ENCODE measurements at places on chromosomes 12 and 14.

GRCh38 chr14:21498540-21499526, 12.3 kb downstream of the METTL3 start:
- peak; percentile 62 for DNase-seq

- no peak for DNase-seq
Observed at GRCh38 chr14:104382361-104383087, 197.0 kb upstream of the C14orf180 start.

DNA sequence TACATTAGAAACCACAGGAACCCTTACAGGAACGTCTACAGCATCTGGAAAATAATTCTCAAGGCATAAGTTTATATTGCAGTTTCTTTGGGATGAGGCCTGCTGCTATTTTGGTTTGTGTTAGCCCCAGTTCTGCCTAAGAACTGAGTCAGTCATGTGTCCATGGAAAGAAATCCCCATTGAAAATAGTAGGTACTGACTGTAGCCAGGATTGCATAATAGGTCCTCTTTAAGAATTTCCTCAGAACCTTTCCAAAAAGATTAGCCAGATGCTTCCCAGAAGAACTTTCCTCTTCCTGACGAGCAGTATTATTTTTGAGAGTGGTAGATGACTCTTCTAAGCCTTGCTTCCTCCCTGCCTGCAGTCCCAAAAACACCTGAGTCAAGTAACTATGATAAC, 52.6 kb downstream of the RASSF8 start:
- no peak for DNase-seq

DNA sequence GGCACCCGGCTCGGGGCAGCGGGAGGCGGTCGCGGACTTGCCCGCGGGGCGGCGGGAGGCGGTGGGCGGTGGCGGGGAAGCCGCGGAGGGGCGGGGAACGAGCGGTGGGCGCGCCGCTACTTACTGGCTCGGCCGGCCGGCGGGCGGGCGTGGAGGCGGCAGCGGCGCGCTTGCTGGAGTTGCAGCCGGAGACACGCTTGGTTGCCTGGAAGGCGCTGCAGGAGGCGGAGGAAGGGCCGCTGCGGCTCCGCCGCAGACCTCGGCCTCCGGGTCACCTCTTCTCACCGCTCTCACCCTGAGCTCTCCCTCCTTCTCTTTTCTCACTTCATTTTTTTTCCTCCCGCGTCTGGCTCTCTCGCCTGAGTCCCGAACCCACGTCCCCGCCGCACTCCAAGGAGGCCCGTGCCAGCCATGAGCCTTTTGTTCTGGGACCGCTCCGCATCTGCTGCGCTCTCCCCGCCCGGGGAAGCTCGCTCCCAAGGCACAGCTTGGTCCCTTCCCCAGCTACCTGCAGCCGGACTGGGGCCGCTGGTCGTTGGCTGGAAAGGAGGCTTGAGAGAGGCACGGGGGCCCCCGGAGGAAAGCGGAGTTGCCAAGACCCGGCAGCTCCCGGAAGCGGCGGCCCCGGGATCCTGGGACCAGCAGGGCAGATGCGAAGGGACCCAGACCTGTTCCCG, 592 bp upstream of the KCNK10 start:
- no peak for DNase-seq

GRCh38 chr14:101034986-101035385, 131.5 kb upstream of the RTL1 start:
- DNase-seq = no peak

DNA sequence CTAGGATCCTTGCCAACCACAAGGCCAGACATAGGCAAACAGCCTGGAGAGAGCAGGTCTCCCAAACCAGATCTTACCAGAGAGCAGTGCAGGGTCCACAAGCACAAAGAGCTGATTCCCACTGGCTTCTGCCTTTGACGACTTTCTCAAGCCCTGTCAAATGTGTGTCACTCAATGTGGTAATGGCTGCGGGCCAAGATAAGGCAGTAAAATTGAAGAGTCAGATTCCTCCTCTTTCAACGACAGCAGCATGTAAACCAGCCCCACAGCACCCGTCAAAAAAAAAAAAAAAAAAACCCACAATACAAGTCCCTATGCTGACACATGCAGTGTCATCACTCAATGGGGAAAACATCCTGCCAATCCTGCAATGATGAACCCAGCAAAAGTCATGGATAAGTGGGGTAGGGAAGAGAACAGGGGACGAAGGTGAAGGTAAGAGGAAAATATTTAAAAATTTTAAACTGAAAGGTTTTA, at the start of gene STON2:
TSS of gene STON2 (minus strand) at position 123 of the 477 bp plus-strand sequence. CDS start 1,942 bp downstream, outside the sequence.
- DNase-seq = no peak

DNA sequence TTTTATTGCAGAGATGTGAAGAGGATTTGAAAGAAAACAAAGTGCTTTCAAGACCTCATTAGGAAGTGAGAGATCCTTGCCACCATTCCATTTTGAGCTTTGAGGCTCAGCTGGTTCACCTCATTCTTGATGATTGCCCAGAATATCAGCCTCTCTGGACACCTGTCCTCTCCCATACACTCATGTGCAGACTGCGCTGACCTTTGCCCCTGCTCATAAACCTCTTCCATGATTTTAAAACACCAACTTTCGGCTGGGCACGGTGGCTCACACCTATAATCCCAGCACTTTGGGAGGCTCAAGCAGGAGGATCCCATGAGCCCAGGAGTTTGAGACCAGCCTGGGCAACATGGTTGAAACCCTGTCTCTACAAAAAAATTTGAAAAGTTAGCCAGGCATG, 8.9 kb downstream of the COX14 start:
- DNase-seq = no peak

DNA sequence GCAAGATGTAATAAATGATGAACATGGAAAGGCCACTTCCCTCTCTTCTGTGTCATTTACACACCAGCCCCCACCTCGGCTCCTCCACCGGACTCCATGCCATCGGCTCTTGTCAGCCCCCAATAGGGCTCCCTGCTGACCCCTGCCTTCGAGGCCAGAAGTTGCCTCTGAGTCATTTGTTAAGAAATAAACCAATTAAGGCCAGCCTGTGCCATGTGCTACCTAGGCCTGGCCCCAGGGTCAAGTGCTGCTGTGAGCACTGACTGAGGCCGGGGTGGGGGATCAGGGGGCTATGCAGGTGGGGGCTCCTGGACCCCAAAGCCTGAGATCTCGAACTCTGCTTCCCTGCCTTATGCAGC, 53.2 kb downstream of the TESC start:
- no peak for DNase-seq

DNA sequence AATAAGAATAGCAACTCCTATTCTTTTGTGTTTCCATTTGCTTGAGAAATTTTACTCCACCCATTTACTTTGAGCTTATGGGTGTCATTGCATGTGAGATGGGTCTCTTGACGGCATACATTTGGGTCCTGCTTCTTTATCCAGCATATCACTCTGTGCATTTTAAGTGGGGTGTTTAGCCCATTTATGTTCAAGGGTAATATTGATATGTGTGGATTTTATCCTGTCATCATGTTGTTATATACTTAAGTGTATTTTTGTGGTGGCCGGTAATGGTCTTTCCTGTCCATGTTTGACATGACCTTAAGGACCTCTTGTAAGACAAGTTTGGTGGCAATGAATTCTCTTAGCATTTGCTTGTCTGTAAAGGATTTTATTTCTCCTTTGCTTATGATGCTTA, 100.1 kb downstream of the ATP23 start:
- DNase-seq = no peak

DNA sequence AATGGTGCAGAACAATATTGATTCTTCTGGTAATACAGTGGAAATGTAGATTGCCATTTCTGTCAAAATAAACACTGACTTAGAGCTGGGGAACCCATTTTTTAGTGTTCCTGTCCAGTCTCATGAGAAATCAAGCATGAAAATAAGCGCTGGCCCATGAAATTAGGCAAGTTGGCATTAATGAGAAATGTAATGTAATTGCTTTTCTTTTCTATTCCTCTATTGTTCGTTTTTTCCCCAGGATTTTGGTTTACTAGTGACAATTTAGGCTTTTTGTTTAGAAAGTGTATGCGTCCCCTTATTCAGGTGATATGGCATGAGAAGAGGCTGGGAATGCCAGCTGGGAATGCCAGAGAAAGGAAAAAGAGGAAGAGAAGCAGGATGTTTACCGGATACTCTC, 64.4 kb upstream of the KICS2 start:
- DNase-seq = no peak

GRCh38 chr12:98758331-98758730, 113.2 kb downstream of the APAF1 start:
- no peak for DNase-seq

DNA sequence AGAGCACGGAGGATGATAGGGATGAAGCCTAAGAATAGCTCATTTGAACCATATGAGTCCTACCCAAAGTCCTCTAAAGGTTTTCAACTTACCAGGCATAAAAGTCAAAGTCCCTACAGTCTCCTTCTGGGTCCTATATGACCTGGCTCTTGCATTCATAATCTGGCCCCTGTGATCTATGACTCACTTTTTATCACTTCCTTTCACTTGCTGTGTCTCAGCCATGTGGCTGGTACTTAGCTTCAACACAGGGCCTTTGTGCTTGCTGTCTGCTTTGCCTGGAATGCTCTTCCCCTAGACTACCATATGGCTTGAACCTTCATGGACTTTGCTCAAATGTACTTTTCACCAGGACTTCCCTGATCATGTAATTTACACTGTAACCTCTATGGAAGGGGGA, 137.6 kb upstream of the TMTC1 start:
- no peak for DNase-seq

DNA sequence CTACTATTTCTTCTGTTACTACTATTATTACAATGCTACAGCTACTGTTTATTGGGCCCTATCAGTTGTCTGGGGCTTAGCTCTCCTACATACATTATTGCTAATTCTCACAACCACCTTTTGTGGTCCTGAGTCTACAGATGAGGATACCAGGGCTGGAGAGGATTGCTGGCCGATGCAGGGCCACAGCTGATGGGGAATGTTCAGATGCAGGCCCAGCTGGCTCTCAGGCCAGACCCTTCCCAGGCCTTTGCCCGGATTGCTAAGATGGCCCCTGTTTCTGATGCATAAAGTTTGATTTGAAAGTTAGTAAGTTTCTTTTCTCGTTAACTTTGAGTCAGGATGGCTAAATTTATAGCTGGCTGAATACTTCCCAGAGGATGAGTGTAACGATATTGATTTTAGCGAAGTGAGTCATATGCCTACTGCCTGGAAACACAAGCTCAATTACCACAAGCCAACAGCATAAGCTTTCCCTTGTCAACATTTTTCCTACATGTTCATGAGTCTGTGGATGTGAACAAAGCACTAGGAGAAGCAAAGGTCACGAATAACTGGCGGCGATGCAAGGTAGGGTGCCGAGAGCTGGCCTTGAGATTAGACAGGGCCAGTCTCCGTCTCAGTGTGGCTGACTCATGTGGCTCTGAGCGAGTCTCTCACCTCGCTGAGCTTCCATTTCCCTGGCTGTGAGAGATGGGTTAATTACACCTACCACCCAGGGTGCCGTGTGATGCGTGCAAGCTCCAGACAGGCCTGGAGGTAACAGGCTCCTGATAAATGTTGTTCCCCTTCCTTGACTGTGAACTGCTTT, 111.0 kb downstream of the BEGAIN start:
- no peak for DNase-seq

GRCh38 chr14:36056845-36057244, 119.7 kb downstream of the PTCSC3 start:
- DNase-seq = no peak

DNA sequence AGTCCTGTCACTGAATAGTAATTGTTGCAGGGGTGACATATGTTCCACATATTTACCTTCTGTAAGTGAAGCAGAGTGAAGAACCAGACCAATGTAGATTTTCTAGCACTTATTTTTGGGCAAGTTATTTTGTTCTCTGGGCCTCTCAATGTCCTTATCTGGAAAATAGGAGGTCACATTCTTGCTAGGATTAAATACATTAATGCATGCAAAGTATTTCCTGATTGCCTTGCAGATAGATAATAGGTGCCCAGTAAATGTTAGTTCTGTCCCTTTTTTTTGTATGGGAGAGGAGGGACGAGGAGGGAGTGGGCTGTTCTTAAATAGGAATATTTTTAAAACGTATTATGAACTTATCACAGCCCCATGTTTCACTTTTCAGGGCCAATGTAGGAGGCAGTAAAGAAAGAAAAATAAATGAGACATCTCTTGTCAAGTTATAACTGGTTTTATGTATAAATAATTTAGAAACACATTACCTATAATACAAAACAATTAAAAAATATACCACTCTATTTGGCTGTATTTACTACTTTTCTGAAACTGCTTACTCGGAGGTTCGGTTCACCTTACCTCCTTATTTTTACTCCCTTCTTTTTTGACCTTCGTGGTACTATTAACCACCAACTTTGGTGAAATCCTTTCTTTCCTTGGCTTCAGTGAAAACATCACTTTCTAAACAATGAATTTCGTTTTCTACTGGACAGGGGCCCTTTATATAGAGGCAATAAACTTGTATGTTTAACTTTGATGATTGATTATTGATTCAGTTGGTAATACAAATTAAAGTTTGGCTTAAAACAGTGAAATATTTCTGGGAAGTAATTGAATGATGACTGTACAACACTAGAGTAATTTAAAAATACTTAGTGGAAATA, 41.9 kb downstream of the DIP2B start:
- no peak for DNase-seq

DNA sequence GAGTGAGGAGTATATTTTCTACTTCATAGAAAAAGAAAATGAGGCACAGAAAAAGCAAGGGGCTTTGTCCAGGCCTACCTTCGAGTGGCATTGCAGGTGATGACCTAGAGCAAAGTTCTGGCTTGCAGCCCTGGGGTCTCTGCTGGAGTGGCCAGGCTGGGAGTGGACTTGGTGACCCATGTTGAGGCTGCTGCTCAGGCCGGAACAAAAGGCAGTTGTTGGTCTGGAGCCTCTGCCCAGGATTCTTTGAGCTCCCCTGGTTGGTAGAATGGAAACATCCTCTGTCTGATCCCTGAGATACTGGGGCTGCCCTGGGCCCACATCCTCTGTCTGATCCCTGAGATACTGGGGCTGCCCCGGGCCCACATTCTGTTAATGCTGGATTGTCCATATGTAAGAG, 86.1 kb downstream of the ADCK1 start:
- no peak for DNase-seq

GRCh38 chr12:129629901-129630300, 273.9 kb downstream of the TMEM132D start:
- DNase-seq = no peak

DNA sequence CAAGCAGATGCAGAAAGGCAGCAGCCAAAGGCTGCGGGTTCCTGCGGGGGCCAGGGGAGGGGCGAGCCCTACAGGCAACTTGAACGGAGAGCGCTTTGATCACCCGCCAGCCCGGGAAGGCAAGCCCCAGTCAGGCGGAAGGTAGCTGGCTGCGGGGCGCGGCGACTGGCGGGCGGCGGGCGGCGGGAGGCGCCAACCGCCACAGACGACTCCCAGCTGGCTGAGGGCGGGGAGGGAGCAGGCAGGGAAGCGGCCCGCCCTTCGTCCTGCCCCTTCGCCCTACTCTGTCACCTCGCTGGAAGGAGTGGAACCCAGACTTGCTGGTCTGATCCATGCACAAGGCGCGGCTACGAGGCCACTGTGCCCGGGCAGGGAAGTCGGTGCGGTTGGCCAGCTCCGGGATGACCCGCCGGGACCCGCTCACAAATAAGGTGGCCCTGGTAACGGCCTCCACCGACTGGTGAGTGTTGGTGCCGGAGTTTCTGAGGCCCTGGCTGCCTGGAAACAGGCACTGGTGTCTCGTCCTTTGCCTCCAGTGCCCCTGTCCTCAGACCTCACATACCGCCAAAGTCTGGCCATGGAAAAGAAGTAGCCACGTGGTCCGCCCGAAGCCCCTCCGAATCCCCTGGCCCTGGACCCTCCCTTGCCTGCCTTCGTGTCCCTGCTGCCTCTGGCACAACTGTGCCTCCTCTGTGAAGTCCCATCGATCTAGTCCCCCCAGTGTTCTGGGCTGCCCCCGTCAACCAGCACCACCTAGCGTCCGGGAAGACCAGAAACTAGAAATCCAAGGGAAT, 15.4 kb upstream of the CARMIL3 start:
- peak; percentile 71 for DNase-seq

GRCh38 chr12:83931451-83931850, 981.1 kb downstream of the SLC6A15 start:
- DNase-seq = no peak

Data from CD4-positive, alpha-beta T cell treated with Interleukin-4 for 4 hours (primary cell).